Vagina (tissue), 2 donors: ENCODE measurements at places on chromosomes 3 and 15. TPM values are rescaled to one million over a fixed set of nuclear protein-coding genes. Genes with fewer than 3 reads are reported as not detected.
A peak's percentile ranks its signal among the peaks of the same experiment; 100 is the strongest.

The IL17RB gene
- total RNA-seq = not detected

The SUMF1 gene
- total RNA-seq = 65.6 TPM

DNA sequence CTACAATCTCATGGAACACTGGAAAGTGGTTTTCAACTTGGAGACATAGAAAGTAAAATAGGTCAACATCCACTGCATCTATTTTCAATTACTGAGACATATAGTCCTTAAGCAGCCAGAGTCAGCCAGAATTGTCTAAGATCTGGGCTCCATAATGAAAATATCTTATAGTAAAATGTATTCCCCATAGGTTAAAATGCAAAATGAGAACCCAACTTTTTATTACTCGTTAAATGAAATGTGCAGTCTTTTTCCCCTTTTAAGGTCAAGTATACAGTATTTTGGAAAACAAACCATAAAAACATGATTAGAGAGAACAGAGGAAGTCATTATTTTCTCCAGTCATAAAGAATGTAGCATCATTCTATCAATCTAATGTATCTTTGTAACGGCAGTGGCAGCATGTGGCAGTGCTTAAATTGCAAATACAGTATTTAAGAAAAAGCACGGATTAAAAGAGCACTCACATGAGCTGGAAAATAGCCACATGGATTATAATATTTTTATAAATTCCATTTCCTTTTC lies 64.4 kb upstream of the CPB1 start:
- no peaks in the 10 kb centered on the region for H3K4me1 ChIP-seq
- no peak overlapping the region for H3K4me3 ChIP-seq
- no peak overlapping the region for H3K27ac ChIP-seq
- DNase-seq = no peak
- no peaks in the 10 kb centered on the region for H3K27me3 ChIP-seq

DNA sequence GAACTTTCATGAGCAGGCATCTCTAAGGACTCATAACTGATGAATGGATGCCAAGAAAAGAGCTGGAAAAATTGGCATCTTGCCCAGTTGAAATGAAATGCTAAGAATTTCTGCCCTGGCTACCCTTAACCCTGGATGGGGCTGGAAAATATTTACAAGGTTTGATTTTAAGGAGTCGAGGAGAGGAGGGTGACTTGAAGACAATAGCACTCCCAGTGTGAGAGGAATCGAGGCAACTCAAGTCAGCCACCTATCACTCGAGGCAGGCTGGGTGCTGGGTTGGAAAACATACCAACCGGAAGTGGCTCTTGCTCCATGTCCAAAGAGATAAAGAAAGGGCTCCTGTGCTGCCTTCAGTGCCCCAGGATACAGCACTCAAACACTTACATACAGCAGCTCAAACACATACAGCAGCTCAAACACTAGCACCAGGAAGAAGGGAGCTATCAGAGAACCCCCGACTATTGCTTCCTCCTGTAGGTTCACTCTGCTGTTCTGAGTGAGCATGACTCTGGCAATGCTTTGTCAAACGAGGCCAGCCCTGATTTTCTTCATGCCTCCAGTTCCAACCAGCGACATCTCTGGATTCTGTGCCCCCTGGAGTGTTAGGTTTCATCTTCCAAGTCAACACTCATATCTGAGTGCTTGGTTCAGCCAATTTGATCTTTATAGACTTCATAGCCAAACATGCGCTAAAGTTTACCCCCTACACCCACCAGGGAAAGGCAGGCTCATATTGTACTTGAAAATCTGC lies 4.9 kb downstream of the PRICKLE2 start:
- H3K4me3 ChIP-seq = peak overlapping the region; percentile 21
- no peaks in the 10 kb centered on the region for H3K36me3 ChIP-seq
- no peaks in the 10 kb centered on the region for H3K27me3 ChIP-seq
- H3K27ac ChIP-seq = peak overlapping the region; percentile 60

DNA sequence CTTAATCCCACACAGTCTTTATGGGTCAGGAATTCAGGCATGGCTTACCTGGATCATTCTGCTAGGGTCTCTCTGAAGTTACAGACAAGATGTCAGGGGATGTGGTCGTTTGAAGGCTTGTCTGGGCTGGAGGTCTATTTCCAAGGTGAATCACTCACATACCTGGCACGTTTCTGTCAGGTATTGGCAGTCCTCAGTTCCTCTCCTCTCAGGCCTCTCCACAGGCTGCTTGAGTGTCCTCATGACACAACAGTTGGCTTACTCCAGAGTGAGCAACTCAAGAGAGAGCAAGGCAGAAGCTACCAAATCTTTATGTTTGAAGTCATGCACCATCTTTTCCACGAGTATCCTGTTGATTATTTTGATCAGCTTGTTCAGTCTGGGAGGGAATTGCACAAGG lies 43.9 kb upstream of the PARP14 start:
- H3K27me3 ChIP-seq = no peaks in the 10 kb centered on the region
- H3K36me3 ChIP-seq = no peaks in the 10 kb centered on the region
- H3K4me3 ChIP-seq = no peak overlapping the region
- no peak for DNase-seq

- H3K4me3 ChIP-seq = no peak overlapping the region
- no peak for DNase-seq
- H3K36me3 ChIP-seq = no peaks in the 10 kb centered on the region
- no peak overlapping the region for H3K27ac ChIP-seq
- H3K4me1 ChIP-seq = no peaks in the 10 kb centered on the region
- no peaks in the 10 kb centered on the region for H3K27me3 ChIP-seq
Observed at GRCh38 chr15:72845981-72846383, 62.4 kb upstream of the ADPGK start.

DNA sequence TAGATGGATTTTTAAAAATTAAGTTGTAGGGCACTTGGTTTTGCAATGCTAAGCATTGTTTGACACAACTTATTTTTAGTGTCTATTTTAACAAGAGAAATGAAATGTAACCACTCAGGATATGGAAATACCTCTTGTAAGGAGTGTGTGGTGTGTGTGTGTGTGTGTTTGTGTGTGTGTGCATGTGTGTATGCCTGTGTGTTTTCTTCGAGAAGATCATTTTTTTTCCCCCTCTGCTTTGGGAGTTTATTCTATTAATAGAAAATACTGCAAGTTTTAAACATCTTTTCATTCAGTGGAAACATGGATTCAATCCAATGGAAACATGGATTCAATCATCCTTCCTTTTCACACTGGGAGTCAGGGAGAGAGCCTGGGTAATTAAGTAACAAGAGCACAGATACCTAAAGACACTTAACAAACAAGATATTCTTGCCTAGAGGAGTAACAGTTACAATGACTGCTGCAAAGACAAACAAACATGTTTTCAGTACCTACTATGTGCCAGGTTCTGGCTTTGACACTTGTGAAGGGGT lies 567.2 kb upstream of the TBL1XR1 start:
- peaks cover 9% of the 10 kb centered on the region for H3K4me1 ChIP-seq
- H3K4me3 ChIP-seq = no peak overlapping the region
- H3K27ac ChIP-seq = peak overlapping the region; percentile 40
- H3K36me3 ChIP-seq = no peaks in the 10 kb centered on the region
- no peaks in the 10 kb centered on the region for H3K27me3 ChIP-seq

GRCh38 chr3:157064402-157064801 lies 95.5 kb downstream of the CCNL1 start:
- no peak overlapping the region for H3K27ac ChIP-seq
- no peaks in the 10 kb centered on the region for H3K27me3 ChIP-seq
- no peaks in the 10 kb centered on the region for H3K36me3 ChIP-seq
- no peak overlapping the region for H3K4me3 ChIP-seq

DNA sequence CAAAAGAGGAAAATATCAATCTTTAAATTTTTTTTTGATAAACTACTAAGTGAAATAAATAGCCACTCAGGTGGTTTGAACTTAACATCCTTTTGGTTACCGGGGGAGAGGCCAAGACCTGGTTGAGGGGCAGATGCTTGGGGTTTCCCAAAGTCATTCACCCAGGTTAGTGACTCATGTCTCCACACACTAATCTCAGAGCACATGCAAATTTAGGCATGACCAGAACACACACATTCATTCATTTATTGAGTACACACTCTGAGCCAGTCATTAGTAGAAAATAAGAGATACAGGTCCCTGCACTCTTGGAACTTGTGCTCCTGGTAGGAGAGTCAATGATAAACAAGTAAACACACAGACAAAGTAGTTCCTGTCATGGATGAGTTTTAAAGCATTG lies 7.3 kb downstream of the ILDR1 start:
- H3K36me3 ChIP-seq = no peaks in the 10 kb centered on the region
- no peak for DNase-seq
- no peak overlapping the region for H3K27ac ChIP-seq
- H3K4me1 ChIP-seq = no peaks in the 10 kb centered on the region
- H3K4me3 ChIP-seq = no peak overlapping the region
- H3K27me3 ChIP-seq = no peaks in the 10 kb centered on the region

DNA sequence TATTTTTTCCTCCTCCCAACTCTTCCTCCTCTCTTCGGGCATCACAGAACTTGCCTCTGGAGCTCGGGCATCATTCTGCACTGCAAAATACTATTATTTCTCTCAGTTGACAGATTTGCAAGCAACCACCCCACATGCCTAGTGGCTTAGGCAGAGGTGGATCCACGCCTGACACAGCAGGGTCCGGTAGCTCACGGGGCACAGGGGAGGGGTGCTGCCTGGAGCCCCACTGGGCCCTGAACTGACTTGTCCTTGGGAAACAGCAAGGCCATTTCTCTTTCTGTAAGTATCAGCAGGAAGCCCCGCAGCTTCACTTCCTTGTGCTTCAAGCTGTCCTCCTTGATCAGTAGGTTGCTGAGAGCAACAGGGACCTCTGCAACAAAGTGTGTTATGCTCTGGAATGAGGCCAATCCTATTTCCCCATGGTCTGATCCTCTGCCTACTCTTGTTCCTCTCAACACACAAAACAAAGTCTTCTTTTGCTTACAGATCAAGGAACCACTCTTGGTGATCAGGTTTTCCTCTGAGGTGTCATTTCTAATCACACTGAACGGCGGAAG lies 69.1 kb downstream of the FAM174B start:
- no peak overlapping the region for H3K4me3 ChIP-seq
- DNase-seq = no peak
- no peak overlapping the region for H3K27ac ChIP-seq
- H3K36me3 ChIP-seq = no peaks in the 10 kb centered on the region
- no peaks in the 10 kb centered on the region for H3K27me3 ChIP-seq

DNA sequence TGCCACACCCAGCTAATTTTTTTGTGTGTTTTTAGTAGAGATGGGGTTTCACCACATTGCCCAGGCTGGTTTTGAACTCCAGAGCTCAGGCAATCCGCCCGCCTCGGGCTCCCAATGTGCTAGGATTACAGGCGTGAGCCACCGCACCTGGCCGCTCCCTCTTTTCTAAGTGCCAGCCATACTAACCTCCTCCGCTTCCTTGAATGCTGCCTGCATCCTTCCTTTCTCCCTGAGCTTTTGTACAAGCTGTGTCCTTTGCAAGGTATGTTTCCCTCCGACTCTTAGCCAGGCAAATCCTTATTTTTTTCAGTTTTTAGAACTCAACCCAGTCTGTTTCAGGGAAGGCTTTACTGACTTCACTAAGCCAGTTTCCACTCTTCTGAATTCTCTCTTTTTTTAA lies 60.6 kb downstream of the NR1D2 start:
- no peak overlapping the region for H3K4me3 ChIP-seq
- H3K27me3 ChIP-seq = no peaks in the 10 kb centered on the region
- no peaks in the 10 kb centered on the region for H3K36me3 ChIP-seq
- H3K27ac ChIP-seq = no peak overlapping the region

DNA sequence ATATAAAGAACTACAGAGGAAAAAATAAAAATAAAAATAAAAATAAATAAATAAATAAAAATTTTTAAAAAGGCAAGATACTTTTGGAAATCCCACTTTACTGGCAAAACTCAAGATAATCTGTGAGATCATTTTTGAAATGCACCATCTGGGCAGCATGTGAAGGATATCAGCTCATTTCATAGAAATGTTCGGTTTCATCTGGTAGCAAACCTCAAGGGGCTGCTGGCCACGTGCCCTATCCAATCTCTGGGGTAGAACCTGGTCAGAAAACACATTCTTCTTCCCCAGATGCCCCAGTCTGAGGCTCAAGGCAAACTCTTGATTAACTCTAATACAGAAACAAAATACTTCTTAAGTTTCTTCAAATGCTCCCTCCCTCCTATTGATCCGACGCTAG lies 166.0 kb downstream of the FMN1 start:
- H3K4me3 ChIP-seq = no peak overlapping the region
- H3K4me1 ChIP-seq = no peaks in the 10 kb centered on the region
- H3K36me3 ChIP-seq = no peaks in the 10 kb centered on the region
- no peak for DNase-seq
- H3K27ac ChIP-seq = no peak overlapping the region
- no peaks in the 10 kb centered on the region for H3K27me3 ChIP-seq

GRCh38 chr15:61935493-61935892 lies 124.8 kb downstream of the VPS13C start:
- no peaks in the 10 kb centered on the region for H3K27me3 ChIP-seq
- no peak overlapping the region for H3K4me3 ChIP-seq
- no peaks in the 10 kb centered on the region for H3K4me1 ChIP-seq
- no peak for DNase-seq
- peaks cover 5% of the 10 kb centered on the region for H3K36me3 ChIP-seq

GRCh38 chr3:44031387-44032380 lies 210.0 kb upstream of the TOPAZ1 start:
- no peaks in the 10 kb centered on the region for H3K27me3 ChIP-seq
- no peaks in the 10 kb centered on the region for H3K36me3 ChIP-seq
- no peaks in the 10 kb centered on the region for H3K4me1 ChIP-seq
- H3K4me3 ChIP-seq = no peak overlapping the region
- no peak for DNase-seq
- no peak overlapping the region for H3K27ac ChIP-seq
